ENCODE measurements at places on chromosomes 6 and 20.
A peak's percentile ranks its signal among the peaks of the same experiment; 100 is the strongest.

- DNase-seq: no peak
Measured at GRCh38 chr6:23269436-23269835, 700.1 kb downstream of the HDGFL1 start.

- no peak for DNase-seq
Measured at GRCh38 chr6:69265706-69266105, 531.1 kb downstream of the LMBRD1 start.

DNA sequence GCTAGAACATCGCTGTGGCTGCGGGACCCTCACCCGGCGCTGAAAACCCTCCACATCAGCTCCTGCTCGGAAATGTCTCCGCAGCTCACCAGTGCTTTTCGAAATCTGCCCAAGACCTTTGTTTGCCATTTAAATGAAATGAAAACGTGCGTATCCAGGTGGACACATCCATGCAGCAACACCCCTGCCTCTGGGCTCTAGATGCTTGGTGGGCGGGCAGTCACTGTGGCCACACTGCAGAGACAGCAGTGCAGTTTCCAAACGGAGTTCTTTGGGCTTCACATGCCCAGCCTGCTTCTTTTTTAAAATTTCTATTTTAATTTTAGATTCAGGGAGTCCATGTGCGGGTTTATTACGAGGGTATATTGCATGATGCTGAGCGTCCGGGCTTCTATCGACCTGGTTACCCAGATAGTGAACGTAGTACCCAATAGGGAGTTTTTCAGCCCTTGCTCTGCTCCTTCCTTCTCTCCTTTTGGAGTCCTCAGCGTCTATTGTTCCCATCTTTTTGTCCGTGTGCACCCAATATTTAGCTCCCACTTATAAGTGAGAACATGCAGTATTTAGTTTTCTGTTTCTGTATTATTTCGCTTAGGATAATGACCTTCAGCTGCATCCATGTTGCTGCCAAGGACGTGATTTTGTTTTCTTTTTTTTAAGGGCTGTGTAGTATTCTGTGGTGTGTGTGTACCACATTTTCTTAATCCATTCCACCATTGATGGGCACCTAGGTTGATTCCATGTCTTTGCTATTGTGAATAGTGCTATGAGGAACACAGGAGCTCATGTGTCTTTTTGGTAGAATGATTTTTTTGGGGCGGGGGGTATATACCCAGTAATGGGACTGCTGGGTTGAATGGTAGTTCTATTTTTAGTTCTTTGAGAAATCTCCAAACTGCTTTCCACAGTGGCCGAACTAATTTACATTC lies 4.8 kb upstream of the TUBB2B start:
- peak; percentile 53 for DNase-seq

DNA sequence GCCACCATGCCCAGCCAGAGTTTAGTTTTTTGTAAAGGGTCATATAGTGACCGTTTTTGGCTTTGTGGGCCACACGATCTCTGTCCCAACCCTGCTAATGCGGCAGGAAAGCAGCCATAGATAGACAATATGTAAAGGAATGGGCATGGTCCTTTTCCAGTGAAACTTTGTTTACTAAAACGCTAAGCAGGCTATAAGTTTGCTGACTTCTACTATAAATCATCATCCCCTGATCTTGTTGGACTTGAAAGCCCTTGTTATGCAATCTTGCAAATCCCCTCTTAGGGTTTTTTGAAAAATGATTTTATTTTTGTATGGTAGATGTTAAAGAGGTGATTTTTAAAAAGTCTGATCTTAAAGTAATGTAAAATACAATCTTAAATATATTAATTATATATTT lies 63.6 kb downstream of the CBFA2T2 start:
- DNase-seq: no peak

GRCh38 chr20:41308290-41308711 lies 9.2 kb downstream of the ZHX3 start:
- DNase-seq: no peak

DNA sequence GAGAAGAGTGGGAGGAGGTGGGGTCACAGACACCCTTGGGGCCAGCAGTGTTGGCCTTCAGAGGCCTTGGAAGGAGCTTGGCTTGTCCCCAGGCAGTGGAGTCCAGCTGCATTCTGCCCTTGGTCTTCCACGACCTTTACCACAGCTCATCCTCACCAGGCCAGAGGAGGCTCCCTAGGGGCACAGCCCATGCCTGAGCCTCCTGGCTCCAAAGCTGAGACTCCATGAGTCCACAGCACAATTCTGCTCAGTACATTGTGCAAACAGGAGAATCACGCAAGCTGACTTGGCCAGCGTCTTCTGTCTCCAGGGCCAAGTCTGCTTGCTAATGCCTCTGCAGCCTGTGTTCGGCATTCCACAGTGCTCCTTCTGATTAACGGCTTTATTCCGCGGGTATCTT lies 337.2 kb downstream of the SMOC2 start:
- no peak for DNase-seq

- DNase-seq: no peak
Measured at GRCh38 chr6:67888886-67889681, 746.0 kb upstream of the ADGRB3 start.

DNA sequence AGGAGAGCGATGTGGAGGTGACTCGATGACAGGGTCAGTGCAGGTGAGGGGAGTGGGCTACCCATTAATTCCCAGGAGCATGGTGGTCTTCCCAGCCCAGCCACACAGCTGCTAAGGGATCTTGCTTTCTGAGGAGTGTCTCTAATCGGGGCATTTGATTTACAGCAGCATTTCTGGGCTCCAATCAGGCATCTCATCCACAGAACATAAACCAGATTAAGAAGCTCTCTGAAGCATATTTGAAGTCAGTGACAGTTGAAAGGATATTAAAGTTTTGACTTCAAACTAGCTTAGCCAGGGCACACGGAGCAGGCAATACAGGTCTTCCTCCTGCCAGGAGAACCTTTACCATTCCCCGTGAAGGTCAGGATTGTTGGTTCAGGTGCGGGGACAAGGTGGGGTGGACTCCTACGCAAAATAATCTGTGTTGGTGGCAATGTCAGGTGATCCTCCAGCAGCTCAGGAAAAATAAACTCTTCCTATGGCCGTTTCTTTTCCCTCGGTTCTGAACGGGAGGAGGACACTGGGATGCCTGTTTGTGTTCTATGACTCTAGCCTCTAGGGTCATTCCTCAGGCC lies 39.9 kb upstream of the ZNF831 start:
- DNase-seq: no peak

DNA sequence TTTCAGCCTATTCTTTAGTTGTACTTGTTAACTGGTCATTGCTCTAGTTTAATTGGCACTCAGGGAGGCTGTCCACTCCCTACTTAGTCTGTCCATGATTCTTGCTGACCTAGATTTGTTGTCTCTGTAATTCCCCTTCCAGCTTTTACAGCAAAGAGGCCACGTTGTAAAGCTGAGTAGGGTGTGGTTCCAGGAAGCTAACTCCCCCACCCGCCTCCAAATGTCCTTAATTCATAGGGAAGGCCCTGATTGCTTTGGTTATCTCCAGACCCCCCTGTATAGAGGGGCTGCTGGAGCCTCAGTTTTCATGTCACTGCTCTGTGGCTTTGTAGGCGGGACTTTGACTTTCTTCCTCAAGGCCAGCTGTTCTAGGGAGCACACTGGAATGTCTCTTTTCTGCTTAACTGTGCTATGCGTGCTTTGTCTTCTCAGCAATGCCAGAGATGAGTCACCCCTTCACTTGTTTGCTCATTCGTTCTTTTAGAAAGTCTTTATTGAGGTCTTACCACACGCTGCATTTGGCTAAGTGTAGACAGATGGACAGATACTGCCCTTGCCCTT lies 175.1 kb upstream of the JAG1 start:
- no peak for DNase-seq

- DNase-seq: peak; percentile 15
Measured at GRCh38 chr6:75234126-75234865, 9.3 kb downstream of the COX7A2 start.

DNA sequence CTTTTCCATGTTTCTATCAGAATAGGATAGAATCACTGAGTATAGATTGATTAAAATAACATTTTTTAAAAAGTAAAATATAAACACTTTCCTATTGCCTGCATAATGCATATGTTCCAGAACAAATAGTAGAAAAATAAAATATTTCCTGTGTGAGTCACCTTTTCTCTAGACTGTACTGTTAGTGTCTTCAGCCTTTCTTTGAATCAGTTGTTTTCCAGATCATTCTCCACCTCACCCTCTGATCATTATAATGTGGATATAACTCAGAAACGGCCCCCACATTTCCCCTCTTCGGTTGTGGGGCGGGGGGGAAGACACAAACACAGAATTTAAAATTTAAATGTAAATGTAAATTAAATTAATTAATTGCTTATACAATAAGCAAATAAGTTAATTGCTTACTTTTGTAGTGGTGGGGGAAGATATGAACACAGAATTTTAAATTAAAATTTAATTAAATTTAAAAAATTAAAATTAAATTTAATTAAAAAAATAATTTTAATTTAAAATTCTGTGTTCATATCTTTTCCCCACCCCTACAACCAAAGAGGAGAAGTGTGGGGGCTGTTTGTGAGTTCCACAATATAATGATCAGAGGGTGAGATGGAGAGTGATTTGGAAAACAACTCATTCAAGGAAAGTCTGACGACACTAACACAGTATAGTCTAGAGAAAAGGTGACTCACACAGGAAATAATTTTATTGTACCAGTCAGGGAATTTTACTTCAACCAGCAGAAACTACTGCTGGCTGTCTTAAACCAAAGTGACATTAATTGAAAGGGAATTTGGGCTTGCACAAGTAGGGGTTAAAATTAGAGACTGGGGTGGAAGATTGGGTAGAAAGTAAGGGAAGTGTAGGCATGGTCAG lies 37.1 kb upstream of the PROKR2 start:
- DNase-seq: no peak

- DNase-seq: no peak
Measured at GRCh38 chr20:12466915-12467314, 541.9 kb upstream of the SPTLC3 start.

GRCh38 chr20:46289432-46289831 lies 18.9 kb downstream of the CDH22 start:
- DNase-seq: no peak

DNA sequence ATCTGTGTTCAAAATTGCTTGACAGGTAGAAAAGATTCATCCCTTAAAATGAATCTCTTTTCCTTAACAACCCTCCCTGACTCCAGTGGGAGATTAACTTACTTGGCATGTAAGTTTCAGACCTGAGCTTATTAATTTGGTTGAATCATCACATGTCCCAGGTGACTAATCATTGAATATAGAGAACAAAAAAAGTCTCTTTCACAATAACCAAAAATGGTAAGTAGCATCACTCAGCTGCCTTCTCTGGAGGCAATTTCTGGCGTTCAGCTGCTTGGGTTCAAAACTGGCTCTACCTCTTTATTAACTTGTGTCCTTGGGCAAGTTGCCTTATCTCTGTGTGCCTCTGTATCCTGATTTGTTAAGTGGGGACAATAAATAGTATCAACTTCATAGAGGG lies 2.9 kb downstream of the C6orf141 start:
- no peak for DNase-seq

- no peak for DNase-seq
Measured at GRCh38 chr20:38260025-38260377, 534 bp downstream of the KIAA1755 start.

GRCh38 chr6:129575378-129576118 lies 134.4 kb downstream of the ARHGAP18 start:
- DNase-seq: peak; percentile 4

Measured in NCI-H1092 treated with DMSO at 0.1 percent for 48 hours (cell line).